ENCODE measurements at places on chromosomes 1 and 21.

GRCh38 chr1:212557739-212558692 is 50.5 kb upstream of the ATF3 start:
- no peak for DNase-seq

GRCh38 chr1:150164224-150164623 is 14.5 kb downstream of the PLEKHO1 start:
- no peak for DNase-seq

- DNase-seq = no peak
Measured at GRCh38 chr1:170205301-170205700, 59.5 kb downstream of the NTMT2 start.

- DNase-seq = no peak
Measured at GRCh38 chr1:69196071-69196470, 371.7 kb upstream of the LRRC7 start.

DNA sequence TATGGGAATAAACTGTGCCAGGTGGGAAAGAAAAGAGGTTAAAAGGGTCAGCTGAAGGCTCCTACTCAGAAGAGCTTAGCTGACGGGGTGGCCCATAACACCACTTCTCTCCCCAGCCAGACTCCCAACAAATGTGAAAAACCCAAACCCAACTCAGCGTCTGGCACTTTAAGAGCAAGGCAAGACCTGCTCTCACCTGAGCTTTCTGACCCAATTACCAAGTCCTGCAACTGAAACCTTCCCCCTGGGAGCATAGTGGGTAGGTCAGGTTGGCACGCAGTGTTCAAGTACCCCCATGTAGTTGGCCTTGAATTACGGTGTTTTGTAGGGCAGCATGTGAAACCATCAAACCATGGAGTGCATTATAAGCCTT is 3.2 kb downstream of the IRF6 start:
- DNase-seq = no peak

GRCh38 chr21:43302769-43303168 is 124.2 kb downstream of the SIK1 start:
- DNase-seq = no peak

- DNase-seq = no peak
Measured at GRCh38 chr1:48049823-48050535, 52.8 kb upstream of the TRABD2B start.

- no peak for DNase-seq
Measured at GRCh38 chr1:234820597-234820996, 210.6 kb upstream of the IRF2BP2 start.

DNA sequence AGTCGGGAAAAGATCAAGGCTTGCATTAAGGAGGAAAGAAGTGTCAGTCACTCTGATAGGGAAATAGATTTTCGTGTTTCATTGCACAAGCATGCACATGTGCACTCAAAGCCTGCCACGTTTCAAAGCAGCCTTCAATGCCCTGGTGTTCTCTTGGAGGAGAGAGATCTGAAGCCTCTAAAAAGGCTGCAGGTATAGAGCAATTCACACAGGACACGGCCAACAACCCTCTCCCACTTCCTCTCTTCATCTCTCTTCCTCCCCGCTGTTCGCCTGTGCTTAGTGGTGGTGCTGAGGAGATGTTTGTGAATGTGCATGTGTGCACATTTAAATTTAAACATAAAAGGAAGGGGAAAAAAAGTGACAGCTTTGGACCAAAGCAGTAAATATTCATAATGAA is 117.7 kb downstream of the NUF2 start:
- no peak for DNase-seq

DNA sequence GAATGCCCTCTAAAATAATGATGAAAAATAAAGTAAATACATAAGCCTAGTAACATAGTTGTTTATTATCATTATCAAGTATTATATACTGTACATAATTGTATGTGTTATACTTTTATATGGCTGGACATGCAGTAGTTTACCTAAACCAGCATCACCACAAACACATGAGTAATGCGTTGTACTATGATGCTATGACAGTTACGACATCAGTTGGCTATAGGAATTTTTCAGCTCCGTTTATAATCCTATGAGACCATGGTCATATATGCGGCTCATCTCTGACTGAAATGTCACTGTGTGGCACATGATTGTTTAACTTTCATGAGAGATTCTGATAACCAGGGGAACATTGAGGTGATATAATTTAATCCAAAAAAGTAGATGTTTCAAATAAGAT is 352.1 kb downstream of the ST6GALNAC3 start:
- no peak for DNase-seq

GRCh38 chr1:7842517-7842916 is 10.3 kb downstream of the UTS2 start:
- DNase-seq = no peak

DNA sequence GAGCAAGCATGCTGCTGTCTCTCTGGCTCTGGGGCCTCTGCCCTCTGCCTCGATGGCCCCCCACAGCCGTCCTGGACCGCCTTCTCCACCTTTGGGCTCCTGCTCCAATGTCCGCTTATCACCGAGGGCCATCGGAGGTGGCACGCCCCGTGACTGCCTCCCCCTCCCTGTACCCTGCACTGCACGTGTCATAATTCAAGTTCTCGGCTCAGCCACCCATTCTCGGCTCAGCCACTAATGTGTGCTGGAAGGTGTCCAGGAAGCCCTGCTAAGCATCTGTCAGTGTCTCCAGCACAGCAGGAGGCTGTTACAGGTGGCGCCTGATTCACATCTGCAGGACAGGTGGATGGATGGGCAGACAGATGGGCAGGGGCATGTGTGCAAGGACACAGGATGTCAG is 45.5 kb downstream of the TP73 start:
- DNase-seq = no peak

GRCh38 chr21:35053356-35054096 is 4.4 kb upstream of the RUNX1 start:
- no peak for DNase-seq

DNA sequence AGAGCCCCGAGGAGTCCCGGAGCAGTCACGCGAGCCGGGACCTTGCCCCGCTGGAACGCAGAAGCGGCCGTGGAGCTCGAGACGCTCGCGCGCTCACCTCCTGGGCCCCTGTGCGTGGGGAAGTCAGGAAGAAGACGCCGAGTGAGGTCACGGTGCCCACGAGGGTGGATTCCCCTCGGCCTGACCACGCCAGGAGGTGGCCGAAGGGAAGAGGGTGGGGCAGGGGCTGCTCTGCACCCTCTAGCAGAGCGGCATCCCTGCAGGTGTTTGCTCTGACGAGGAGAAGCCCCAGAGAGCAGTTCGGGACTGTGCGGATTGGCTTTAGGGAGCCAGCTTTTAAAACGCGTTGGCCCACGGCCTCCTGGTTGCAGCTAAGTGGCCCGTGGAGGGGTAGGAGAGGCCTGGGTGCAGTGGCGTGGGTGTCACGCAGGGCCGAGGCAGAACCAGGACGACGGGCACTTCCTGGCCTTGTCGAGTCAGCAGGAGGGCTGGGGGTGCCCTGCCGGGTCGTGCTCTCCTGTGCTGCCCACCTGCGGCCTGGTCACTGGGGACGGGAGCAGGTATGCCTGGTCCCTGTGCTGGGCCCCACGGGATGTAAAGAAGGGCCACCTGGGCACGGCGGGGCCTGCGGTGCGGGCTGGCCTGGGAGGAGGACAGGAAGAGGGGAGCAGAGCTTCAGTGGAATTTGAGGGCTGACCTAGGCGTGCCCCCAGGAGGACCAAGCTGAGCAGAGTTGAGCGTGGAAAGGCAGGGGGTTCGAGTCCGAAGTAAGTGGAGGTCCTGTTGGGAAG is 1.0 kb downstream of the PDXK start:
- DNase-seq = peak; percentile 41

DNA sequence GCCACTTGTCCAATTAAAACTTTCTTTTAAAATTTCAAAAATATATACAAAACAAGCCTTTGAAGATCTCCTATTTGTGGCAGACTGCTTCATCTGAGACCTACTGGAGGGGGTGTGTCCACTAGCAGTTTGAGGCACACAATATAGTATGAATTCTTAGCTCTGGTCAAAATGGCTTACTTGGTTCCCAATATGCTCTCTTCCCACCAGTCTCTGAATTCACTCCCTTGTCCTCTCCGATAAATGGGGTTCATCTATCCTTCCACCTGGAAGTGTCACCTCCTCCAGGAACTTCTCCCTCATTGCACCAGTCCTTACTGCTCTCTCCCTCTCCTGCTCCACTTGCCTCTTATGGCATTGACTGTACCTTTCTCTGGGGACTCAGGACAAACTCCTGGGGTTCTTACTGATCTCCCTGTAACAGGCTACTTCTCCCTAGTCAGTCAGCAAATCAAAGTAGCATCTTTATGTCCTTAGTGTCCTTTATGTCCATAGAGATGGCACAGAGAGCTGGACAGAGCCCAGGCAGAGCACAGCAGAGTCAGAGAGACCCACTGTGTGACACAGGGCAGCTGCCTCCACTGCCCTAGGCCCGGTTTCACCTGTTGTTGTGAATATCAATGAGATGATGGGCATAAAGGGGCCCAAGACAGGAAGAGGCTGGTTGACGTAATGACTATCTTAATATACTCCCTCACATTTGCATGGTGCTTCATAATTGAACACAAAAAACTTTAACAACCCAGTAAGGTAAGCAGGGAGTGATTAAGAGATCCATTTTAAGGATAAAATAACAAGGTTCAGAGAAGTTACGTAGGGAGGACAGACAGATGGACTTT is 3.6 kb downstream of the ASAP3 start:
- no peak for DNase-seq

- peak; percentile 59 for DNase-seq
Measured at GRCh38 chr1:211327346-211327921, 801 bp downstream of the TRAF5 start.

DNA sequence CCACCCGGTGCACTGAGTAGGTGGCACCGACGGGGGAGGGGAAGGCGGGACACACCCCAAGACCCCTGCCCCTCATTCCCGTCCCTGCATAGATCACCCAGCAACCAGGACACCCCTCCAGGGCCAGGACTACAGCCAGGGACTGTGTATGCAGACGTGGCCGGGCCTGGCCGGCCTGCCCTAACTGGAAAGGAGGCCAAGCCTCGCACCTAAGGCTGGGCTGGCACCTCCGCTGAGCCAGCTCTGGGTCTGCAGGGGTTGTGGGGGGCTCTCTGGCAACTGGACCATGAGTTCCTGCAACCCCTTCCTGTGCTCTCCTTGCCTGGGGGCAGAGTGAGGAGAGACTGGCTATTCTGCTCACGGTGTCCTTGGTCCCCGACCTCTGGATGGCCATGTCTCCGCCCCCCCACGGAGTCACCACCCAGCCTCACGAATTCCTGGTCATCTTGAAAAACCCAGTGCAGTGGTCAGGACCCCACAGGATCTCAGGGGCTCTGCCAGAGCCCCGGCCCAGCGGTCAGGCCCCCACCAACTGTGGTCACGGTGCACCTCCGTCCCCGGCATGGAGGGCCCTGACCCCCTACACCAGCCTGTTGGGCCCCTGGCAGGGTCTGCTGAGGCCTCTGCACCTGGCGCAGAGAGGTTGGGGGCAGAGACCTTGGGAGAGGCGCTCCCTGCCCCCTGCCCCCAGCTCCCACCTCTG is 1.1 kb upstream of the FNDC10 start:
- no peak for DNase-seq

DNA sequence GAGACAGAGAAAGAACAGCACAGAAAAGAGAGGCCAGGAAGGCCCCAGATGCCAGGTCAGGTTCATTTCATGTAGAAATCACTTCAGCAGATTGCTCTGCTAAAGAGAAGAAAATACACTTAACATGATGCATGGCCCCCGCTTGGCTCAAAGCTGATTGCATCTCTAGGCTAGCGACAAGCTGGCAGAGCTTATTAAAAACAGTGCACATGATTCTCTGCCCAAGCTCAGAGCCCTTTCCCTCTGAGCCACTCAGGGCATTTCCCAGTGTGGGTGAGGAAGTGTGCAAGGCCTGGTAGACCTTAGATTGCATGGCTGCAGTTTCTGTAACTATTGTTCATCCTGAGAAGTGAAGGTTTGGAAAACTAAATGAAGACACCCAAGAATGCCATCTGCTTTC is 3.3 kb upstream of the CAPN9 start:
- DNase-seq = no peak

DNA sequence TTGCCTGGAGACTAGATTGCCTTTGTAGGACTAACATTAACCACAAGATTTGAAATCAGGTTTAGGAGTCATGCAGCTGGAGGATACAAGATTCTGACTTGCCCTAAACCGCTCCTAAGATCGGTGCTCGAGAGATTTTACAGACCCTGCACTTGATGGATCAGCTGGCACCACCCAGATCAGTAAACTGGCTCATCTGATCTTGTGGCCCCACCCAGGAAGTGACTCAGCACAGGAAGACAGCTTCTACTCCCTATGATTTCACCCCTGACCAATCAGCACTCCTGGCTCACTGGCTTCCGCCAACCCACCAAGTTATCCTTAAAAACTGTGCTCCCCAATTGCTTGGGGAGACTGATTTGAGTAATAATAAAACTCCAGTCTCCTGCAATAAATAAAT is 876 bp upstream of the CATSPERE start:
- DNase-seq = no peak

GRCh38 chr1:229030630-229031029 is 240.3 kb upstream of the RAB4A start:
- no peak for DNase-seq

DNA sequence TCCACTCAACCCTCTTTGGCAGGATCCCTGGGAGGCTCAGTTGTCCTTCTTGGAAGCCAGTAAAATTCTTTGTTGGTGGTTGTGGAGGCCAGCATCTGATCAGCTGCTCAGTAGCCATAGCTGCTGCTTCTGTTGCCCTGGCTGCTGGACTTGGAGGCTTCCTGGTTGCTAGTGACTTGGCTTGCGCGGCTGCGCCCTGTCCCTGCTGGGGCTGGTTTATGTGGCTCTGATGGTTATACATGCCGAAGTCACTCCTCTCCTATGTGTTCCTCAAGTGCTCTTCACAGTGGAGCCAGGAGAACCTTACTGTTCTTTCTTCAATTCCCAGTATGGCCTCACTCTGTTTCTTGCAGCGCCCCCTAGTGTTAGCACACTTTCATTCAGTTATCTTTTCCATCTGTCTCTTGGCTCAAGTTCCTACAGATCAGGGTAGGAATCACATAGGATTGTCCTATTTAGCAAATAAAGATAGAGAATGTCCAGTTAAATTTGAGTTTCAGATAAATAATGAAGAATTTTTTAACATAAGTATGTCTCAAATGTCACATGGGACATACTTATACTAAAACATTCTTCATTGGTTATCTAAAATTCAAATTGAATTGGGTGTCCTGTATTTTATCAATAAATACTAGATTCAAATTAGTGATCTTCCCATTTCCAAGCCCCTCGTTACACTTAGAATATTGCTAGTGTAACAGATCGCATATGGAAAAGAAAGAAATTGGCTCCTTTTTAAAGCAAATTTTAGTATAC is 176.5 kb downstream of the TGFB2 start:
- DNase-seq = no peak

- no peak for DNase-seq
Measured at GRCh38 chr1:33725037-33725436, 138.8 kb upstream of the HMGB4 start.

DNA sequence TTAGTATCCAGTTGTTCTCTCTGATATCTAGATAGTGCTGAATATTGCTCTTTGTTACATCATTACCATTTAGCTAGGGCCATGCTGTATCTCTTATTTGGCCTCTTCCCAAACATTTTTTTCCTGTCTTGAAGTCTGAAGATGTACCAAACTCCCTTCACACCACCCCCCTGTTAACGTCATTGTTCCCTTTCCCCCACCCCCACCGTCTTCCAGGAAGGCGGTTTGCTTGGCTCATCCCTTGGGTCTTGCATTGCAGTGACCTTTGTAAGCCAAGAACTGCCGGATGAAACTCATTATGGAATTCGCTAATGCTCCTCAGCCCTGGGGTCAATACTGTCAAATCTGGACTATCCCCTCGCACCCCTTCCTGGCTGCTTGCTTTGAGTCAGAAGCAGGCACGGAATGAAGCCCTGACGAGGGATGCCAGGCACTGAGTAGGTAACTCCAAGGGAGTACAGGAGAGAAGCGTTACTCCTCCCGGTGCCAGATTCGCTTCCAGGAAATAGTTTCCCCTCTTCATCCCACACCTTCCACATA is 283.1 kb downstream of the TM2D1 start:
- no peak for DNase-seq
